Renal pelvis (tissue), 12 donors: ENCODE measurements at places on chromosomes 1 and 21. TPM values are rescaled to one million over a fixed set of nuclear protein-coding genes. Genes with fewer than 3 reads are reported as not detected.

GRCh38 chr1:93442008-93442666 lies 5.8 kb upstream of the FNBP1L start:
- no peak for DNase-seq

DNA sequence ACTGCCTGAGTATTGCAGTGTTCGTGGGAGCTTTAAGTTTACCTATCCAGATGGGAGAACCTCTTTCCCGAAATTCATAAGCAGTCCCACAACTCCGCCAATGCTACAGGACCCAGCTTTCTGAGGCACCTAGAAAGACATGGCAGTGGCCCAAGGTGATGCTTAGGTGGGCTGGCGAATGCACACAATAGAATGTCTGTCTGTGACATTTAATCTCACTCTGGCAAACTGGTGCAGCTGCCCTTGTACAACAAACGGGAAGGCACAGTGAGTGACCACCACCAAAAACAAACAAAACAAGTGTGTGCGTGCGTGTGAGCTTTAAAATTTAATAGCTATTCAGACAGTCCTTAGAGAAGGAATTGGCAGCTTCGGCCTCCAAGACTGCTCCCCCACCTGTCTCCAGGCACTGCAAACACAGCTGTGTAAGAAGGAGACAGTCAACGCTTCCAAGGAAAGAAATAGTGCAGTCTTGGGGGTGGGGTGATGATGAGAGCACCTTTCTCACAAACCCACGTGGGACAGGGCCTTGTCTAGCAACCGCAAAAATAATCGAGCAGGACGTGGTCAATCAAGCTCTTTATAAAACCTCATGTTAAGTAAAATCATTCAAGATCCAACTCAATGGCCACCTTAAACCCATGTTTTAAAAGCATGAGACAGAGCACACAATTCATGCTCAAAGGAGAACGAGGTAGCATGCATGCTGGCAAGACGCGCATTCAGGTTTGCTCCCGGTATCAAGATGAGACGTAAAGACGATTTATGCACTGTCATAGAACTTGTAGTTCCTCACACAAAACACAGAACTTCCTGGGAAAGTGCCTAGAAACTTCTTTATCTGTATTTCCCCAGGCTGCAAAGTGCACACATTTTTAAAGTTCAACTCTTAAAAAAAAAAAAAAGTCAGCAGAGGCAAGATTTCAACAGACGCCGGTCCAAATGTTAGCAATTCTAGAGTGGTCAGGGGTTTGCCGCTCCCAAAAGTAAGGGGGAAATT lies 84.1 kb downstream of the TM2D1 start:
- DNase-seq: no peak

SELP gene
- polyA plus RNA-seq: 4.9 TPM

DNA sequence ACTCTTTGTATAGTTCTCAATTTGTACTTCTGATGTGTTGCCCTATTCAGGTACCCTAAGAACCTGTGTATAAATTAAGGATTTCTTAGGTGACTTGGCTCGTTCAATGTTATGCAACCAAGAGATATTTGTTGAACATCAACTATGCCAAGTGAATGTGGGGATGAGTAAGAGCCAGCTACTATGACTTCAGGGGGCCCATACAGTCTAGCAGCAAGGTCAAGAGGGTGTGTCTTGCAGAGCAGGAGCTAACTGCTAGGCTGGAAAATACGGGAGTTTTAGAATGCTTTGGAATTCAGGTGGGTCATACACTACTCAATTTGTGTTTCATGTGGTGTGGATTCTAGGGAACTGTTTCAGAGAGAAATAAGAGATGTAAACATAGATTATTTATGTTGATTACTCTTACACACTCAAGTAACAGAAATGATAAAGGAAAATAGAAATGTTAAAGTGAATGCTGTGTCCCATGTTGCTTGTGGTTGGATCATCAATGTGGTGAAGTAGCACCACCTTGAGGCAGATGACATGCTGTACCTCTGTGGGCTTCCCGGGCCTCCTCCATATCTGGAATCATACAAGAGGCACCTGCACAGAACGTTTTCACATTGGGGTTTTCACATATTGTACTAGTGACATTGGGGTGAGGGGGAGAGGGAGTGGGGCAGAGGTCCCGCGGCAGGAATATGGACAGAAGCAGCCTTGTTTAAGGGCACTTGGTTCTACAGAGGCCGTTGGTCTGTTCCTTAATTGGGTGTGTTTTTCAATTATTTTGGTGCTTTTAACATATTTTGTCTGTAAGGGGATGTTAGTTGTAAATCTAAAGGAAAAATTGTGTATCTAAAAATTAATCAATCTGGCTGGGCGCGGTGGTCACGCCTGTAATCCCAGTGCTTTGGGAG lies 12.4 kb downstream of the ARPC5 start:
- peak; percentile 69 for DNase-seq

DNA sequence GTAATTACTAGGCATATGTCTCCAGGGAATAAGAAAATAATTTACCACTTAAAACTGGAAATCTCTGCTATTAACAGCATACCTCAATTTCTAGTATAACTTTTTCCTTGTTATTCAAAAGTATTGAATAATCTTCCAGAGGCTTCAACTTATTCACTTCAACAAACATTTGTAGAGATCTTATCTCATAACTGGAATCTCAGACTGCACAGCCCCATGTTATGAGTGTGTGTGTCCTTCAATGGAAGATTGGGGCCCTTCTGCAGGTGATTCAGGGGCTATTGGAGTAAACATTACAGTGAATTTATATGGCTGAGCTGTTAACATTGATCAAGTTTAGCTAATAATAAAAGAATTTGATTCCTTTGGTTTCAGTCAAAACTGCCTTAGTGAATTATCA lies 946.1 kb downstream of the TTLL7 start:
- DNase-seq: no peak

DNA sequence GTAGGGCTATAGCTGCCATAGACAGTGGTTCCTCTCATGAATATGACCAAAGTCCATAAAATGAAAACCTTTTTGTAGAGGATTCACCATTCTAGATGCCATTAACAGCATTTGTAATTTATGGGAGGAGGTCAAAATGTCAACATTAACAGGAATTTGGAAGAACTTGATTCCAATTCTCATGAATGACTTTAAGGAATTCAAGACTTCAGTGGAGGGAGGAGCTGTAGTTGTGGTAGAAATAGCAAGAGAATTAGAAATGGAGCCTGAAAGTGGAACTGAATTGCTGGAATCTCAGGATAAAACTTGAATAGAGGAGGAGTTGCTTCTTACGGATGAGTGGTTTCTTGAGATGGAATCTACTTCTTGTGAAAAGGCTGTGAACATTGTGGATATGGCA lies 65.4 kb upstream of the ESRRG start:
- DNase-seq: no peak

- DNase-seq: no peak
Measured at GRCh38 chr1:37319284-37319683, 155.1 kb upstream of the ZC3H12A start.

CCDC181 gene
- 9.7 TPM for polyA plus RNA-seq

DNA sequence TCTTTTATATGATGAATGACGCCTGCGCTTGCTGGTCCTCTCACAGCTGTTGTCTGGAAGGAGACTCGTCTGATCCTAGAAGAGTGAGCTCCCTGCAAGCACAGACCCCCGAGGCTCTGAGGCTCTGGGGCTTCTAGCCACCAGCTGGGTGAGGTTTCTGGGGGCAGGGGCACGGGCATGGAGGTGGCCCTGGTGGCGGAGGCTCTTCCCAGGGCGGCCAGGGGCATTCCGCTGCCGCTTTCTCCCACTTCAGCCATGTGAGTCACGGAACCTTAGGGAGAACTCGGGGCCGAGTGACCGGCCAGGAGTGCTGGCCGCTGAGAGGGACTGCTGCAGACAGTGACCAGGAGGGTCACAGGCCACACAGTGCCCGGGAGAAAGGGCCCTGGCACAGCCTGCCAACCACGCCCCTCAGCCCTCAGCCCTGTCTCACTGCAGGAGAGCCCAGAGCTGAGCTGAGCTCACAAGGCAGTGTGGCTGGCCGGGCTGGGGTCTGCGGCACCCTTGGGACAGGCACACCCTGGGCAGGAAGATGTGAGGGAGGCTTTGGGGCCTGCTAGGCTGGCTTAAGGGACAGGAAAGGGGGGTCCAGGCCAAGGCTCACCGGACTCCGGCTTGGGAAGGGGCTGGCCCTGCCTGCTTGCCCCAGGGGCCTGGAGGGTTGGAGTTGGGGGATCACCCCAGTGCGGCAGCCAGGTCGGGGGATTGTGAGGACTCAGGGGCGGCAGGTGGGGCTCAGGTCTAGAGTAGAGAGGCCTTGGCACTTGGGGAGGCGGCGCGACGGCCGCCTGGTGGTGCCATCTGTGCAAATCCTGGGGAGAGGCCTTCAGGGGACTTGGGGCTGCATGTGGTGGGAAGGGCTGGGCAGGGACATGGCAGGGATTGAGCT lies 35.7 kb downstream of the MORN1 start:
- no peak for DNase-seq

KRTAP20-4 gene
- polyA plus RNA-seq: not detected
